NCI-H2029 (cell line): ENCODE measurements at places on chromosomes 16 and 17.

GRCh38 chr17:35069311-35069710, 5.8 kb upstream of the RFFL start:
- no peak for DNase-seq

DNA sequence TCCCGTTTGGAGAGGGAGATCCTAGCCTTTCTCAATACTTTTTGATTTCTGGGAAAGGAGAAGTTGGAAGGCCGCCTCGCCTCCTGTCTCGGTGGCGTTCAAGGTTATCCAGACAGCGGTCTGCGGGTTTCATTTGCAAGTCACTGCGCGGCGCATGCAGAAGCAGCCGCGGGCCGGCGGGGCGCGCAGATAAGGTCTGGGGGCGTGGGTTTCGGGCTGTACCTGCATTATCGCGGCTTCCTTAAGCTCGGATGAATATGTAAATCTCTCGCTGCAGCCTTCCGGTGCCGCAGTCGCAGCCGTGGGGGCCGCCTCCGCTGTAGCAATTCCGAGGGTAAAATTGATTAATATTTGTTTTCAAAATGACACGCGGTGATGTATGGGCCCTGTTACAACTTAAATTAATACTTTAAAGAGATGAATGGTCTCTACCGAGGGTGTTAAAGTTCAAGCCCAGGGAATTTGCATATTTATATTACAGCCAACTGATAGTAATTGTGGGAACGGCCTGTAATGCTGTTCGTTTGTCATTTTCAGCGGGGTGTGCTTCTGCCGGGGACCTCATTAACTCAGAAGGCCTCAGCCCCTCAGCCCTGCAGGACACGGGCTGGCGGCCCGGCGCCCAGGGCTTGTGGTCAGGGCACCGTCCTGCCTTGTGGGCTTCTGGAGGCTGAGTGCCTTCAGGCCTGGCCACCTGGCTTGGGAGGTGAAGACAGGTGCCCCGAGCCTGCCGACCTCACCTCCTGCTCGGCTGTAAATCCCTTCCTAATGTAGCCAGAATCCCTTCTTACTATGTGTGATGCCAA, 99.4 kb downstream of the CYLD start:
- no peak for DNase-seq

DNA sequence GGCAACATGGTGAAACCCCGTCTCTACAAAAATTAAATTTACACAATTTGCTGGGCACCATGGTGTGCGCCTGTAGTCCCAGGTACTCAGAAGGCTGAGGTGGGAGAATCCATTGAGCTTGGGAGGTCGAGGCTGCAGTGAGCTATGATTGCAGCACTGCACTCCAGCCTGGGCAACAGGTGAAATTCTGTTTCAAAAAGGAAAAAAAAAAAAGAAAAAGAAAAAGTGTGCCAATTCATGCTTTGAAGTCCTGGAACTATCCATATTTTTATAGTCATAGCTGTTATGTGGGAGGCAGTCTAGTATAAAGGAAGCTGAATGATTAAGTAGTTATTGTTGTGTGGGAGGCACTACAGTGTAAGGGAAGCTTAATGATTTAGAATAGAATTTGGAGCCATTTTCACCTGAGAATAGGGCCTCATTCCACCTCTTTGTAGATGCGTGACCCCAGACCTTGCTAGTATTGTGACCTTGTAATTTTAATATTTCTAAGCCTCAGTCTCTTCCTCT, 31.6 kb downstream of the IQCK start:
- no peak for DNase-seq

- no peak for DNase-seq
Measured at GRCh38 chr16:86502856-86503748, 7.2 kb upstream of the FOXF1 start.

GRCh38 chr16:54355251-54355650, 68.7 kb upstream of the IRX3 start:
- DNase-seq: no peak

GRCh38 chr17:77349976-77350830, 209.4 kb downstream of the SEC14L1 start:
- no peak for DNase-seq

GRCh38 chr17:79216391-79216790, 141.8 kb downstream of the ENGASE start:
- no peak for DNase-seq
